ENCODE measurements at places on chromosomes 12 and 14. TPM values are rescaled to one million over a fixed set of nuclear protein-coding genes. Genes with fewer than 3 reads are reported as not detected.

Gene MRPL42
- 54.7 TPM for polyA plus RNA-seq

Gene RFC5
- 15.1 TPM for polyA plus RNA-seq

Gene KRT6A
- not detected for polyA plus RNA-seq

Gene RAB3IP
- 40.0 TPM for polyA plus RNA-seq

Gene ANKS1B
- not detected for polyA plus RNA-seq

DNA sequence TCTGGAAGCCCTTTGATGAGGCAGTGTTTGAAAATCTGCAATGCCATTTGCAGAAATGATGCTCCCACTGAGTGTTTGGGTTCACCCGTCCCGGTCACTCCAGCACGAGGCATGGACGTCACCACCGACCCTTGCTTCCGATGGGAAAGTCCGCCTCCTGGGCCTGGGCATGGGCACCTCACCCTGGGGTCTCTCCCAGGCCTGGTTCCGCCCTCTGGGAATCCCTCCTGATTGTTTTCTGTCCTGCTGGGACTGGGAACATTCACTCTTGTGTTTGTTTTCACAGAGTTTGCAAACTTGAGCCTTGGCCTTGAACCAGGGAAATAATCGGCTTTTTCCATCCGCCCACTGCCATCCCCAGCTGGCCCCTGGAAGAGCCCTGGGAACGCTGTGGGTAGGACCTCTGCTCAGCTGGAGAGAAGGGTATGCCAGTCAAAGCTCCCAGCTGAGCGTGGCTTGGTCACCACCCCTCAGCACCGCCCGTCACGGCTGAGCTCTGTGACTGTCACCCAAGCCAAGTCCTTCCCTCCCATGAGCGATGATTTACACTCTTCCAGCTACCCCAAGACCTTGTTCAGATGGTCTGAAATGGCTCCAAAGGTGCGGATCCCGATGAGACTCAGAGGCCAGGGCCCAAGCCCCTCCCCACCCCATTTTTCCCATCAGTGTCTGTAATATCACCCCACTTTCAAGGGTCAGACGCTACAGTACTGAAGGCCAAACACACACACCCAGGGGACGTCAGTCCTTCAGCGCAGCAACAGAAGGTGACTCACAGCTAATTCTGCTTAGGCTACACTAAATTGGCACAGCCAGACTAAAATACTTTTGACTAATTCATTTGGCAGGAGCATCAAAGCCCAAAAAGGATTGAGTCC, 34.1 kb upstream of the FZD10 start:
- H3K4me3 ChIP-seq: no peak overlapping the region
- H3K27ac ChIP-seq: no peak overlapping the region
- peaks cover under 1% of the 10 kb centered on the region for H3K27me3 ChIP-seq
- no peaks in the 10 kb centered on the region for H3K36me3 ChIP-seq

DNA sequence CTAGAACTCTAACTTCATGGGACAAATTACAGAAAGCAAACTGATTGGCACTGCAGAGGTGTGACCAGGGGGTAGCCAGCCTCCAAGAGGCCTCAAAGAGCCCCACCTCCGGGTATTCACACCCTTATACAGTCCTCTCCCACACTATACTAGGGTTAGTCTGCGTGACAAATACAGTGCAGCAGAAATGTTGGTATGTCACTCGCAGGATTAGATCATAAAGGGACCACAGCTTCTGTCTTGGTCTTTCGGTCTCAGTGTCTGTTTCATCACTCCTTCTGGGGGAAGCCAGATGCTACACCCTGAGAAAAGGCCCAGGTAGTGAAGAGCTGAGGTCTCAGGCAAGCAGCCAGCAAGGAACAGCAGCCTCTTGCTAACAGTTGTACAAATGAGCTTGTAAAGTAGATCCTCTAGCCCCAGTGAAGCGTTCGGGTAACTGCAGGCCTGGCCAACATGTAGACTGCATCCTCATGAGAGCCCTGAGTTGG, 68.9 kb upstream of the SAV1 start:
- no peak overlapping the region for H3K27ac ChIP-seq
- H3K4me1 ChIP-seq: peaks cover 14% of the 10 kb centered on the region
- H3K4me3 ChIP-seq: no peak overlapping the region
- no peak for DNase-seq
- H3K36me3 ChIP-seq: peaks cover 8% of the 10 kb centered on the region
- no peaks in the 10 kb centered on the region for H3K27me3 ChIP-seq

GRCh38 chr14:54627540-54628363, 60.8 kb downstream of the SAMD4A start:
- no peaks in the 10 kb centered on the region for H3K36me3 ChIP-seq
- no peaks in the 10 kb centered on the region for H3K27me3 ChIP-seq
- DNase-seq: no peak
- no peak overlapping the region for H3K4me3 ChIP-seq
- H3K27ac ChIP-seq: peak overlapping the region; percentile 81

- H3K4me1 ChIP-seq: no peaks in the 10 kb centered on the region
- H3K27me3 ChIP-seq: no peaks in the 10 kb centered on the region
- no peaks in the 10 kb centered on the region for H3K36me3 ChIP-seq
- peak; percentile 80 for DNase-seq
These were observed at the start of gene CMTM5 for GRCh38 chr14:23376482-23377197. Gene CMTM5, plus strand, starts transcription at chr14:23377046. Its CDS starts 206 bp downstream, at chr14:23377252.

DNA sequence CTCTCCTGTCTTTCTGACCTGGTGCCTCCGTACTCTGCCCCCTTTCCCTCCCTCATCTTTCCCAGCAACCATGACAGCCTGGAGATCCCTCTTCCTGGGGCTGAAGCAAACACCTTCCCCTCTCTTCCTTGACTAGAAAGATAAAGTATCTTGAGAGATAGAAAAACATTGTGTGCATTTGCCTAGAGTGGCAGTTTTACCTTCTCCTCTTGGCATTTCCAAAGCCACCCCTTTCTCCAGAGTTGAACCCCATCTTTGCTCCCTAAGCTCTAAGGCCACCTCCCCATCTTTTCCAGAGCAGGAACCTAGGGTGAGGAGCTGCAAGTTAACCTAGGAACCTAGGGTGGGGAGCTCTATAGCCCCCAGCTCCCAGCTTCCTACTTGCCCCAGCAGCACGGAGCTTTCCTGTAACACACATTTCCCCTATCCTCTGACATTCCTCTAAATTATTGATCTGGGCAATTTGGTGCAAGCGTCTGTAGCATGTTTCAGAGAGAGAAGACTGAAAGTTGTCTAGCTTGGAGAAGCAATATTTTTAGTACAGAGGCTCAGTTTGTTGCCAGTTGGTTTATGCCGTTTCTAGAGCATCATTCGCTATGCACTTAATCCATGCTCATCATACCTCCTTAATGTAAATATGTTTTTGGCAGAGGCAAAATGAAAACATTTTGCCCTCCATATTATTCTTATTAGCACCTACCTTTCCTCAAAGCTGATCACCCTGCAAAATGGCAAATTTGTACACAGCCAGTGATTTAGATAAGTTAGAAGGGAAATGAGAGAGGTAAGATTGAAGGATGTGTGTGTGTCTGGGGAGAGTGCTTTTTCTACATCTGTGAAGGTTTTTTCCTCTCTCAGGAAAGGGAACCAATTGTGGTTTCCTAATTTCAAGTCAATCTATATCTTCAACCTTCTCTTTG, 5.4 kb upstream of the TBX3 start:
- no peak overlapping the region for H3K4me3 ChIP-seq
- no peak for DNase-seq
- no peaks in the 10 kb centered on the region for H3K36me3 ChIP-seq
- peaks cover 34% of the 10 kb centered on the region for H3K4me1 ChIP-seq
- H3K27ac ChIP-seq: no peak overlapping the region

All from sigmoid colon (tissue), 7 donors.